Activated T-cell treated with anti-CD3 and anti-CD28 coated beads, Interleukin-2, amount 50 U/mL, for 24 hours (primary cell): ENCODE measurements at places on chromosomes 5 and 9.
A peak's percentile ranks its signal among the peaks of the same experiment; 100 is the strongest.

DNA sequence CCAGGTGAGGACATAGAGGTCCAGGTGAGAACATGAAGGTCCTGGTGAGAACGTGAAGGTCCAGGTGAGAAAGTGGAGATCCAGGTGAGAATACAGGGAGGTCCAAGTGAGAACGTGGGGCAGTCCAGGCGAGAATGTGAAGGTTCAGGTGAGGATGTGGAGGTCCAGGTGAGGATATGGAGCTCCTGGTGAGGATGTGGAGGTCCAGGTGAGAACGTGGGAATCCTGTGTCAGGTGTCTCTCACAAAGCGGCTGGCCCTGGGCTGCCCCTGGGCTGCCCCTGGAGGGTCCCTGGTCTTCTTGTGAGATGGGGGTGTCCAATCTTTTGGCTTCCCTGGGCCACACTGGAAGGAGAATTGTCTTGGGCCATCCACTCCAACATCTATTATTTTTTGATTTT is 133.4 kb downstream of the MRPL36 start:
- no peak for DNase-seq

GRCh38 chr5:178417391-178417811 is 172.8 kb downstream of the COL23A1 start:
- DNase-seq, result no peak

DNA sequence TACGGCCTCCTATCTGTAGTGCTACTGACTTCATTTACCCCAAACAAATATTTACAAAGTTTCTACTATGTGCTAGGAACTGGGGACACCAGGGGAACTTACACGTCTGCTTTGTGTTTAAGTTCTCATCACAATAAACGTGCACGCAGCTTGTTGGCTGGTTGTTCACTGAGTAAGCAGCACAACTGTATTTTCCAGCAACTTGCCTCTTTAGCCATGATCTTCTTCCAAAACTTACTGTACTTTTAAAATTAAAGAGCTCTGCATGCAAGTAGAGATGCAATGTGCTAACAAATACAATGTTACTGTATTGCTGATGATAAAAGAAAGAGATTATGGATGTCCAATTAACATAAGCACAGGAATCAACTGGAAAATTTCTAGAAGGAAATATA is 62.8 kb downstream of the RAPGEF1 start:
- no peak for DNase-seq

DNA sequence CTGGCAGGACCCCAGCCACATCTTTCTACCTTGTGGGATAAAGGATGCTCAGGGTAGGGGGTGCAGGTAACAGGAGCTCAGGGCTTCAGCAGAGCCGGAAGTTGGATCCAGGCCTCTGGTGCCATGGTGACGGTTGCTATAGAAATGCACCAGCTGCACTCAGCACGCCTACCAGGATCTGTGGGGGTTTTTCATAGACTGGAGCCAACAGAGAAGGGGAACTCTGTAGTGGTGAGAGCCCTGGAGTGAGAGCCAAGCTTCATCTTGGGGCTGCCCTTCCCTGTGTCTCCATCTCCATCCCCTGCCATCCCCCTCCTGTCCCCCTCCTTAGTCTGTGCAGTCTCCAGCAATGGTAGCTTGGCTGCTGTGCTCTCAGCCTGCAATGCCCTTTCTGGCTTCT is 27.5 kb upstream of the BOD1 start:
- DNase-seq, result no peak

GRCh38 chr5:157476702-157477408 is 16.8 kb downstream of the NIPAL4 start:
- DNase-seq, result peak; percentile 19

- no peak for DNase-seq
Observed at GRCh38 chr5:154199263-154199662, 8.7 kb downstream of the GALNT10 start.

GRCh38 chr9:97373331-97373730 is 38.6 kb upstream of the TDRD7 start:
- DNase-seq, result no peak

DNA sequence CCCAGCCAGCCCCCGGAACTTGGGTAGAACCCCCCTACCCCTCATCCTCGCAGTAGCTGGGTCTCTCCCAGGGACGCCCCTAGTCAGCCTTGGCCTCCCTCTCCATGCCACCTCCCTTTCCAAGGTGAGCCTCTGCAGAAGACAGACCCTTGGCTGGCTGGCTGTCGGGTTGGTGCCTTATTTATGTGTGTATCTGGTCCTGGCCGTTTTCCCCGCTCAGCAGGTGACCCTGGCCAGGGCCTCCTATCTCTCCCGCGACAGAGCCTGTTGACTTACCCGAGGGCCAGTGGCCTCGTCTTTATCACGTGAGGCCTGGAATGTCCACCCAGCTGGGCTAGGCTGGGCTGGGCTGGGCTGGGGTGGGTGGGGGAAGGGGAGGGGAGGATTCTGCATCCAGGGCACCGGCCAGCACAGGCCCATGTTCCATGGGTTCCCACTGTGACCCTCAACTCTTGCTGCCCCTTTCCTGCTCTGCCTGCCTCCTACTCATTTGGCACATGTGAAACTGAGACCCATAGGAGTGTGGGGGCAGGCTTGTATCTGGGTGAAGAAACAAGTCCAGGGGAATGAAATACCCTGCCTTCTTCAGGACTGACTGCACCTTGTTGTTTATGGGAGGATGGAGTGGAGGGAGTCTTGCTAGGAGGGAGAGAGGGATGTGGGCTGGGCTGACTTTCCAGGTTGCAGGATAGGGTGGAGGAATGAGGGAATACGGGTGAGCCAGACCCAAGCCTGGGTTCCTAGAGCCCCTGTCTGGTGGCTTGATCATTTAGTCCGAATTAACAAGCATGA is 3.1 kb downstream of the CXXC5 start:
- no peak for DNase-seq

GRCh38 chr9:21506626-21507482 is 24.7 kb upstream of the IFNE start:
- DNase-seq, result no peak

DNA sequence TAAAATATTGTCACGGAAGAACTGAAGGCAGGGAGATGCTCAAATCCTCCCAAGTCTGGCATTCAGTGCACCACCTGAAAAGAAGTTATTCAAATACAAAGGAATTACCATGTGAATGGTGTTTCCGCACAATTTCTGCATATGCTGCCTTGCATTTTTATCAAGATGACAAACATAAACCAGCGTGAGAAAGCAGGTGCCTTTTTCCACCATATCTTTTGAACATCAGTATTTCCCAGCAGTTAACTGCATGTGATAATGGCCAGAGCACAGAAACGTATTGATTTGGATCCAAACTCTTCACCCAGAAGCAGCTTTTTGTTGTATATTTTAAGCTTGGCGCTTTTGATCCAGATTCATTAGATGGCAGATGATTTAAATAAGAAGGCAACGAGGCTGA is 808.0 kb downstream of the TLE1 start:
- DNase-seq, result no peak

GRCh38 chr9:114894206-114894605 is 36.2 kb downstream of the TNFSF8 start:
- DNase-seq, result no peak

DNA sequence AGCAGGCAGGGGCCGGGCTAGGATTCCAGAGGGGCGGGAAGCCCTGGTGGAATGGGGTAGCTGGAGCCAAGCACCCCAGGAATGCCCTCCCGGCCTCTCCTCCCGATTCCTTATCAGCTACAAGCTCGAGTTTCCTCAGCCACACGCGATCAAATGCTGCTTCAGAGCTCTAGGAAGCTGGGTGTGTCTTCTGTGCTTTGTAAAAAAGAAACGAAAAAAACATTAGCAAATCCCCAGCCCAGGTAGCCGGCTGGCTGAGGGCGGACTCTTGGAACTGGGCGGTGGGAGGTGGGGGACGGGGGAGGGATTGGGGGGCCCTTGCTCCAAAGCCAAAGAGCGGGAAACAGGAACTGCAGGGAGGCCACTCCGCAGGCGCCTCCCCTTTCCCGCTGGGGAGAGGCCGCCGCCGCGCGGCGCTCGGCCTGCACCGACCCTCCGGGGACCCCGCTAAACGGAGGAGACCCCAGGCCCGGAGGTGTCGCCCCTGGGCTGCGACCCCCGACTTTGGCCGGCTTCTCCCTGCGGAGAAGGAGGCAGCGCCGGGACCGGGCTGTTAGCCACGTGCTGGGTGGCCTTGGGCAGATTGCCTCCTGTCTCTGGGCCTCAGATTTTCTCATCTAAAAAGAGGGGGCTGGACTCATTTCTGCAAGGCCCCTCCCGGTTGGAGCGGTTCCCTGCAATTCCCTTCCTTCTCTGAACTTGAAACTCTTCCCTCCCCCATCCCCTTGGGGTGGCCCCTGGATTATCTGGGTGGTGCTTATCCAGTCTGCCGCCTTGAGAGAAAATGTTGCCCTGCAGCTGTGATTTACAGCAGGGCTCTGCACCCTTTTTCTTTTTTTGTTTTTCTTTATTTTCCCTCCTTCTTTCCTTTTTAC is 40.9 kb upstream of the FABP6 start:
- peak; percentile 35 for DNase-seq

- no peak for DNase-seq
Observed at GRCh38 chr5:141511771-141512325, 23.0 kb downstream of the PCDHGC5 start.

DNA sequence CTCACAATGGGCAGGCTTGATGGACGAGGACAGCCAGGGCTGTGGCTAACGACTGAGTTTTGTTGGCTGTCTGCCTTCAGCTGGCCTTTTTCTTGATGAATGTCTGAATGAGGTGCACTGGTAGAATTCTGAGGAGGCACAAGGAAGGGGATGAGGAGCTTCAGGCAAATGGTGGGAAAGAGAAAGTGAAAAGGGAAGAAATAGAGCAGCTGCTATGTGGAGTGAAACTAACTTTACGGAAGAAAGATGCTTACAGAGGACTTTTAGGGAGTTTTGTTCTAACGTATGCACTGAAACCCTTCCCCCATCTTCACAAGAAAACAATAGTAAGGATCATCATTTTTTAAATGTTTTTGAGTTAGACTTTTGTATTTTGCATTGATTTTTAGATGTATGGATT is 45.3 kb downstream of the OR2K2 start:
- DNase-seq, result no peak

DNA sequence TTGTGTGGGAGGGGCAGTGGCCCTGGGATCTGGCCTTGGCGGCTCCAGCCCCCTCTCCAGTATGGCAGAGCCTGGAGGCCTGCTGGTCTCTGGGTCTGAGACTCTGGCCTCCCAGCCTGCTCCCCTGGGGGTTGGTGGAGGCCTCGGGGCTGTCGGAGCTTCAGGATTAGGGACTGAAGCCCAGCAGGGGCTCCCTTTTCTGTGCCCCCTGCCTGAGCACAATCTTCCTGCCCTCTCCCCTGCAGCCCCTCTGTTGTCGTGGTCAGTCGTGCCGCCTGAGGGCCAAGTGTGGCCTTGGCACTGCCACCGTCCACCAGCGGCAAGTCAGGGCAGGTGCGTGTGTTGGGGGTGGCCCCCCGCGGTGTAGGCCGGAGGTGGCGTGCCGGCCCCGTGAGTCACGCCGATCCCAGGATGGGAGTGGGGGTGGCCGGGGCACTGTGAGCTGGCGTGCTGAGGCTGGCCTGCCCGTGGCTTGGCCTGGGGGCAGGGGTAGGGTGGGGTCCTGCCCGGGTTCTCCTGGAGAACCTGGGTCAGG is 53.6 kb downstream of the RXRA start:
- DNase-seq, result no peak

DNA sequence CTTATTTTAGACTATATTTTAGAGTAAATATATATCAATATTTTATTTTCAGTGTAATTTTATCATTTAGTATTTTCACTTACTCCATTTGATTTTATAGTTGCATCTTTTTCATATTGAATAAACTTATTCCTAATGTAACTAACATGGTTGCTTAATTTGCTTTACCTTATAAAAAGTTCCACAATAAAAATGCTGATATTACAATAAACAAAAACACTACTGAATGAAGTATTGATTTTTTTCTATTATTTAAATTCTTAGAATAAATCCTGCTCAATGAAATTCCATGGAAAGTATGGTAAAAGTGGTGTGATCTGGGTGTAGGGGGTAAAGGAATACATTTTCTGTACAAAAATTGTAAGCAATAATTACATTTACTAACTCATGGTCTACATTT is 2074.9 kb upstream of the C9orf72 start:
- DNase-seq, result no peak

- DNase-seq, result no peak
Observed at GRCh38 chr9:107759823-107760166, 270.2 kb upstream of the KLF4 start.

GRCh38 chr5:68167195-68167651 is 48.3 kb upstream of the PIK3R1 start:
- no peak for DNase-seq
